ENCODE measurements at places on chromosomes 2 and 18. TPM values are rescaled to one million over a fixed set of nuclear protein-coding genes. Genes with fewer than 3 reads are reported as not detected.

Gene IL36B
- not detected for total RNA-seq

Gene CENPA
- total RNA-seq = not detected

Gene IL36RN
- not detected for total RNA-seq

Gene RTP5
- not detected for total RNA-seq

Gene MTERF4
- total RNA-seq = 26.4 TPM

Gene MTCL1
- 0.76 TPM for total RNA-seq

Gene POTEE
- total RNA-seq = 0.14 TPM

Gene GPR75
- 9.0 TPM for total RNA-seq

Gene SKOR2
- not detected for total RNA-seq

Gene PLEK
- 4.5 TPM for total RNA-seq

Gene SP5
- 3.9 TPM for total RNA-seq

Gene DSG1
- not detected for total RNA-seq

Gene EML4
- total RNA-seq = 60.3 TPM

Gene AAK1
- total RNA-seq = 60.0 TPM

Gene ACMSD
- total RNA-seq = not detected

Gene HJURP
- total RNA-seq = 2.7 TPM

Gene CYP1B1
- 54.4 TPM for total RNA-seq

Gene RAD51AP2
- 0.10 TPM for total RNA-seq

Gene PRADC1
- 24.9 TPM for total RNA-seq

Gene CFAP65
- not detected for total RNA-seq

Gene C2orf81
- total RNA-seq = 1.7 TPM

Gene ARHGAP15
- total RNA-seq = 33.8 TPM

Gene LYPD6
- 0.06 TPM for total RNA-seq

Gene IL1A
- total RNA-seq = not detected

Gene RGPD3
- 0.08 TPM for total RNA-seq

Gene UGT1A10
- total RNA-seq = not detected

Gene SIX2
- total RNA-seq = 0.14 TPM

Gene EPHA4
- 11.2 TPM for total RNA-seq

Gene CYTIP
- total RNA-seq = 5.5 TPM

Gene RBKS
- total RNA-seq = 9.1 TPM

Gene PROKR1
- total RNA-seq = not detected

Gene MYO1B
- 8.0 TPM for total RNA-seq

Gene CCBE1
- 33.0 TPM for total RNA-seq

Gene AQP12B
- total RNA-seq = not detected

Gene DOK6
- 1.3 TPM for total RNA-seq

Gene PXDN
- total RNA-seq = 26.6 TPM

Gene UBXN4
- total RNA-seq = 105 TPM

Gene XDH
- not detected for total RNA-seq

Gene SULT1C2
- not detected for total RNA-seq

Gene MSH6
- total RNA-seq = 58.4 TPM

Gene FBXO41
- total RNA-seq = 6.5 TPM

Gene REG1B
- total RNA-seq = not detected

Gene OTOS
- total RNA-seq = not detected

Gene DCDC2C
- 0.39 TPM for total RNA-seq

Gene TCF23
- total RNA-seq = 0.26 TPM

Gene ITPRIPL1
- not detected for total RNA-seq

Gene ANKRD30BL
- not detected for total RNA-seq

Gene PHOSPHO2
- total RNA-seq = 5.0 TPM

Gene SH2D6
- 0.74 TPM for total RNA-seq

Gene SERPINB3
- not detected for total RNA-seq

Gene PSD4
- 164 TPM for total RNA-seq

Data from adrenal gland (tissue), 19 donors.